T-helper 1 cell (primary cell): ENCODE measurements at places on chromosomes 12 and 14.

DNA sequence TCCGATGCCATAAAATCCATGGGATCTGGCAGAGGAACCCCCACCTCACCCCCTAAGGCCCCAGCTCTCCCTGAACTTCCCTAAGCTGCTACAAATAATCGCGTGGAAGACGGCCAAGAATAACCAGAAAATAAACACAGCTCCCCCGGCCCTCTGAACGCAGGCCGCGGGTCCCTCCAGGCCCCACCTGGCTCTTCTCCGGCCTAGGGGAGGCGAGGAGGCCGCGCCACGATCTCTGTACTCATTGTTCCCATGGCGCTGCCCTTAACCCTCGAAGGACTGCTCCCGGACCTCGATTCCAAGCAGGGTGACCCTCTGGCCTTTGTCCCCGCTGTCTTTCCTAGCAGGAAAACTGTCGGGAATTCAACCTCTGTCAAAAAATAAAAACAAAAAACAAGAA is 33.9 kb upstream of the TBX5 start:
- DNase-seq = no peak

- no peak for DNase-seq
These were observed 173.2 kb upstream of the MYL2 start for GRCh38 chr12:111093428-111094142.

- DNase-seq = no peak
These were observed 61.5 kb downstream of the TMEM30B start for GRCh38 chr14:61219673-61220072.

DNA sequence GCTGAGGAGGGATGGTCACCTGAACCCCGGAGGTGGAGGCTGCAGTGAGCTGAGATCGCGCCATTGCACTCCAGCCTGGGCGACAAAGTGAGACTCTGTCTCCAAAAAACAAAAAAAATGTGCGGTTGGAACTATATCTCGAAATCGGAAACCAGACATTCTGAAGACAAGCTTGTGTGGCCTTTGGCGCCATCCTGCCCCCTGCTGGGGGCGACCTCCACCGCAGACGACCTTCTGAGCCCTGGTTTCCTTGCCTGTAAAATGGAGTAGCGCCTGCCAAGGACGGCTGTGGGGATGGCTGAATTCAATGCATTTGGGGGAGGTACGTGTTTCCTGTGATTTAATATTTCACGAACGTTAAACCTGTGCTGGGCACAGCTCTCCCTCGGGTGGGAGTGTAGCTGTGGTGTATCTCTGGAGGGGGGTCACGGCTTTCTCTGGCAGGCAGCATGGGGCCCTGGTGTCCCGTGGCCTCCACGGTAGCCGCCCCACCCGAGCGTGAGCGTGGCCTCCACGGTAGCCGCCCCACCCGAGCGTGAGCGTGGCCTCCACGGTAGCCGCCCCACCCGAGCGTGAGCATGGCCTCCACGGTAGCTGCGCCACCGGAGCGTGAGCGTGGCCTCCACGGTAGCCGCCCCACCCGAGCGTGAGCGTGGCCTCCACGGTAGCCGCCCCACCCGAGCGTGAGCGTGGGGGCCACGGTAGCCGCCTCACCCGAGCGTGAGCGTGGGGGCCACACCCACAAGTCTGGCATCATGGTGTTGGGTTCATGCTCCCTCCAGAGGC is 55.3 kb downstream of the LRCOL1 start:
- DNase-seq = no peak

DNA sequence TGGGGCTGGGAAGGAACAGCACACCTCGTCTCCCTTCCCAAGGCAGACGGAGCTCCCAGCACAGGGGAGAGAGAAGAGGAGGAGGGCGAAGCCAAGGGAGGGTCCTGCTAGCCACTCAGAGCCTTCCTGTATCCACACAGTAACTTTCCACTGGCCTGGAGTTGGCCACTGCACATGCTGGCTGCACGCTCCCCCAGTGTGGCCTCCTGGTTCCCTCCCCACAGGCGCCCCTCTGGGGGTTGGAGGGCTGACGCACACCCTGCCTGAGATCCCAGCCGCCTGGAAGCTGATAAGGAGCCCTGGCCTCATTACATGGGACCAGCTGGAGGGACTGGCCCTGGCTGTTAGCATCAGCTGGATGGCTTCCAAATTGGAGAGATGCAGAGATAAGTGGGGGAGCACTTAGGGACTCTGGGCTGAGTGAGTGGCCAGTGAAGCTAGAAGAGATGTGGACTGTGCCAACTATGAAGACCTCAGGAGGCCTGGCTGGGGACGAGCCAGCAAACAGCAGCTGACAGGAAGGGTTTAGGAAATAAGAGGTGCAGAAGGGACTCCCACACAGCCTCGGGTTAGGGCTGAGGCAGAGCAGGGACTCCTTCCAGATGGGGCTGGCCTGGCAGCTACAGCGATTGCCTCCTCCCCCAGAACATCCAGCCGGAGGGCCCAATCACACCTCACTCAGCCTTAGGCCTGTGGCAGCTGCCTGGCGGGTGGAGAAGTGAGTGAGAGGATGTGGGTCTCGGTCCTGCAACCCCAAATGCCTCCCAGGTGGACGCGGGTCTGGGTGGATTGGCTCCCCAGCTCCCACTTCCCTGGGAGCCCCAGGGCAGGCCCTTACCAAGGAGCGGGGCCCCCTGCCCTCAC is 26.3 kb upstream of the BCDIN3D start:
- no peak for DNase-seq

DNA sequence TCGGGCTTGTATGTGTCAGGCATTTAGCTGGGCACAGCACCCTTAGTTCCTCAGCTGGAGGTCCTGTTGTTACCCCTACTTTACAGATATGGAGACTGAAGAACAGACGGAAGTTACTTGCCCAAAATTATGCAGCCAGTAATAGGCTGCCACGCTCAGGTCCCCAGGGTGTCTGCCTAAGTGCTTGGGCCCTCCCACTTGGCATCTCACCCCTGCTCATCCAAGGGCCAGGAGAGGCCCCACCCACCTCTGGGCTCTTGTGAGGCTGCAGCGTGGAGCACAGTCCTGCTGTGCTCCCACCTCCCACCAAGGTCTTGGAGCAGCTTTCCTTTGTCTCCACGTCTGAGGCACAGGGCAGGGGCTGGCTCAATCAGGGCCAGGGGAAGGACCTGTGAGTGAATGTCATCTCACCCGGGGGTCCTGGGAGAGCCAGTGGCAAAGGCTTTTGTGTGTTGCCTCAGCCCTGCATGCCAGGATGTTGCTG is 64.6 kb downstream of the BEGAIN start:
- no peak for DNase-seq

- DNase-seq = no peak
These were observed 3.5 kb downstream of the LYZ start for GRCh38 chr12:69351462-69352236.

- DNase-seq = no peak
These were observed 31.0 kb downstream of the NINJ2 start for GRCh38 chr12:632102-632696.

DNA sequence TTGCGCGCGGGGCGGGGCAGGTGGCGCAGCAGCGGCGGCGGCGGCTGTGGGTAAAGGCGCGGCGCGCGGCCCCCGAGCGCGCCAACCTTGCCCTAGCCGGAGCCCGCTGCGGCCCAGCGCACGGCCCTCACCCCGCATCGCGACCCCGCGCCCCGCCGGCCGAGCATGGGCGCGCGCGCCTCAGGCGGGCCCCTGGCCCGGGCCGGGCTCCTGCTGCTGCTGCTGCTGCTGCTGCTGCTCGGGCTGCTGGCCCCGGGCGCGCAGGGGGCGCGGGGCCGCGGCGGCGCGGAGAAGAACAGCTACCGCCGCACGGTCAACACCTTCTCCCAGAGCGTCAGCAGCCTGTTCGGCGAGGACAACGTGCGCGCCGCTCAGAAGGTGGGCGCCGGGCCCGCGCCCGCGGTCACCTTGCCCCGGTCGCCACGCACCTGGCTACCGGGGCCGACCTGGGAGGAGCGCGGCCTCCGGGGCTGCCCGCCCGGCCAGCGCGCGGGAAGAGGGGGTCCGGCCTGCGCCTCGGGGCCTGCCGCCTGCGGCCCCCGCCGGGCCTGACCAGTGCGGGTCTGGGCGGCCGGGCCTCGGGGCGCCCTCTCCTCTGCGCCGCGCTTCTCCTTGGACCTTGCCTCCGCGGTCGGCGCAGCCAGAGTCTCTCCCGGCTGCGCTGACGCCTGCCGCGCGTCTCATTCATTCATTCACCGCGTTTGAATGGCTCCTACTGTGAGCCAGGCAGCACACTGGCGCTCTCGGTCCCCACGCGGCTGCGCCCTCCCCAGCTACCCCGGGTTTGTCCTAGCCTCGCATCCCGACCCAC is at the start of gene BRI3BP:
Gene BRI3BP (plus strand): TSS at position 20 of the 811 bp plus-strand sequence. CDS start 146 bp downstream, at position 166.
- DNase-seq = no peak

GRCh38 chr12:131315601-131316000 is 361.9 kb downstream of the ADGRD1 start:
- DNase-seq = no peak

- DNase-seq = no peak
These were observed 283.5 kb upstream of the RGS6 start for GRCh38 chr14:71648725-71649124.

DNA sequence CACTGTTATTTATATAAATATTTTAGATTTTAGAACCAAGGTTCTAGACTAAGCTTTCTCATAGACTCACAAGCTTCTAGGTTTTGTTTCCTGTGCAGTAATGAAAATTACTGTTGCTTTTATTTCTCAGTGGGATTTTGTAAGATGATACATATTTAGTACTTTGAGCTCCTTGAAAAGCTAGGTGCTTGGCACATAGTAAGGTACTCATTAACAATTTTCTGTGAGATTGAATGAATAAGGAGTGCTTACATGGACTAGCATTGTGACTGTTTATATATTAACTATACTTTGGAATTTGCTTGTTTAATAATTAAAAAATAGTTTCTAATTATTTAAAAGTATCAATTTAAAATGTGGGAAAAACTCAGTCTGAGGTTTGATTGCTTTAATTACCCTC is 85.7 kb downstream of the MIA2 start:
- no peak for DNase-seq
